ENCODE measurements at places on chromosomes 3 and 15.

DNA sequence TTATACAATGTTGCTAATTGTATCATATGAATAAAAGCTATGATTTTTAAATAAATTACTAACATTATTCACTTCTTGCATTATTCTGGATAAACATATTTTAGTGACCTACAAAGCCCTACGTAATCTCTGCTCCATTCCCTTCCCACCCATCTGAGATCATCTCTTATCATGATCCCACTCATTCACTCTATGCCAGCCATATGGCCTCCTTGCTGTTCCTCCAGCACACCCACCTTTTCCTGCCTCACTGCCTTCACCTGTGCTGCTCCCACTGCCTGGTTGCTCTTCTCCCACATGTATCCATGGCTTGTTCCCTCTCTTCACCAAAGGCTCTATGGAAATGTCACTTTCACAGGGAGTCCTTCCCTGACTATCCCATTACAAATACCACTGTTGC, 7.3 kb upstream of the USP8 start:
- DNase-seq = no peak

GRCh38 chr15:89496155-89497098, at the start of gene RHCG:
TSS of gene RHCG (minus strand) at chr15:89496583. CDS start at chr15:89496544, 39 bp downstream.
- DNase-seq = no peak

DNA sequence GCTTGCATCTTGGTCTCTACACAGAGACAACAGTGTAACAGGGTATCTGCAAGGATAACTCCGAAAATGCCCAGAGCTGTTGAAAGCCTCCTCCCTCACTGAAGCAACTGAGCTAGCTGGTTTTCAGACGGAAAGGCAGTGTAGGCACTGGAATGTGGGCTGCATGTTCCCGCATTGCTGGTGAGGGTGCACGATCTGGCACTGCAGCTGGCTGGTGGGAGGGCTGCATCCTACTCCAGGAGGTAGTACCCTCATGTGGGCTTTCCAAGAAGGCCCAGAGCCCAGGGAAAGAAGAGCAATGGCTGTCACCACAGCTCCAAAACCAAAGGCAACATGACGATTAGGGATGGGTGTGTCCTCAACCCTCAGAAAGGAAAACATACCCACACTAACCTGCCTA, 28.7 kb upstream of the RPS17 start:
- no peak for DNase-seq

DNA sequence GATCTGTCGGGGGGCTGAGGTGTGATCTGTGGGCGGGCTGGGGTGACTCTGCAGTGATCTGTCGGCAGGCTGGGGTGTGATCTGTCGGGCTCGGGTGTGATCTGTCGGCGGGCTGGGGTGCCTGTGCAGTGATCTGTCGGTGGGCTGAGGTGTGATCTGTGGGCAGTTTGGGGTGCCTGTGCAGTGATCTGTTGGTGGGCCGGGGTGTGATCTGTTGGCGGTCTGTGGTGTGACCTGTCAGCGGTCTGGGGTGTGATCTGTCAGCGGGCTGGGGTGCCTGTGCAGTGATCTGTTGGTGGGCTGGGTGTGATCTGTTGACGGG, 205.1 kb downstream of the XXYLT1 start:
- no peak for DNase-seq

GRCh38 chr3:46778101-46778500, 60.4 kb upstream of the PRSS50 start:
- no peak for DNase-seq

DNA sequence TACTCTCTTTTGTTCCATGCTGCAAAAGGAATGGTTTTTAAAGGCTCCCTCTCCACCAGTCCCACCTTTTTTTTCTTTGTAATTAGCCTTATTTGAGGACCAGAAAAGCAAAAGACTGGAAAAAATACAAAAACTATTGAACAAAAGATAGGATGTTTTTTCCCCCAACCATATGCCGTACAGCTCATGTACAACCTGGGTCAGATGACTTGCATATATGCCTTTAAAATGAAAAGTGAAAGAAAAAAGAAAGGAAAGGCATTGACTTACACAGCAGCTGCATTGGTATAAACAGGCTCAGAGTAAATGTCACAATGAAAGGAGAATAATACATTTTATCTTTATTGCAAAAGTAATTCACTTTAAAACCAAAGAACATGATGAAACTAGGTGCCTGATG, 69.5 kb upstream of the CMC1 start:
- DNase-seq = no peak

- no peak for DNase-seq
Measured at GRCh38 chr15:74319596-74320351, 47.7 kb downstream of the CYP11A1 start.

GRCh38 chr15:83570756-83571155, 83.2 kb upstream of the ADAMTSL3 start:
- no peak for DNase-seq

- no peak for DNase-seq
Measured at GRCh38 chr3:10006048-10006761, 19.6 kb upstream of the EMC3 start.

GRCh38 chr3:149810846-149811245, 2.2 kb upstream of the RNF13 start:
- no peak for DNase-seq

GRCh38 chr3:9781551-9781950, 10.7 kb downstream of the TADA3 start:
- DNase-seq = no peak

- DNase-seq = no peak
Measured at GRCh38 chr15:40115670-40116093, 7.0 kb upstream of the BMF start.

DNA sequence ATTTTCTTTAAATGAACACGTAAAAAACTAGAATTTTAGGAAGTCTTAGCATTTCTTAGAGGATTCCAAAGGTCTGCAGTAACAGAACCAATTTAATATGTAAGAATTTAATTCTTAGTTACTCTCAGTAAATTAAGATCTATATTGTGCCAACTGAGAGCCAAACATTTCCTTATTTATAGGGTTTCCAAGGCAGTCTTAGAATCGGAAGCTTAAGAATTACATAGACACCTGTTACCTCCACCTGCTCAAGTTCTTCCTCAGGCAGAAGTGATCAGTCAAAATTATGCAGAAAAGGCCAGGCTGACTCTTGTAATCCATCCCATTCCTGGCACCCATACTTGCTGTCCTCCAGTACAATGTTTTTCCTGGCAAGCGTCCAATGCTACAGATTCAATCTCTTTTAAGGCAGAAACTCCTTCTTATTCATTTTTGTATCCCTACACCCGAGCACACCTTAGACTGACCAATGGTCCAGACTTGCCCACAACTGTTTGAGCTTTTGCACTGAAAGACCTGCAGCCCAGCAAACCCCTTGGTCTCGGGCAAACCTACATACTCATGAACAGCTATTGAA, 64.3 kb downstream of the NCEH1 start:
- no peak for DNase-seq

- DNase-seq = no peak
Measured at GRCh38 chr3:160210799-160211221, 14.4 kb upstream of the C3orf80 start.

DNA sequence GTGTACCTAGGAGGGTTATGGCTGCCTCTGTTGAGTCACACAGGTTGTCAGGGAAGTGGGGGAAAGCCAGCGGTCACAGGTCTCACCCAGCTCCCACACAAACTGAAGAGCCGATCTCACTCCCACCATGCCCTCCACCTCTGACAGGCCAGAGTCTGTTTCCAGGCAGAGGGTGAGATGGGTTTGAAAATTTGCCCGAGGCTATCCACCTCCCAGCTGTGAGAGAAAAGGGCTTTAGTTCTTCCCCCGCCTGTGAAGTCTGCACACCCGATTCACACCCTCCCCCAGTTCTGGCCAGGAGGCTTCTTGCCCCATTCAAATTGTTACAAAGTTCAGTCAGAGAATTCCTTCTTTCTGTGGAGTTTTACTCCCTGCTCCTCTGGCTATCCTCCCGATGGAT, 446.9 kb downstream of the EDEM1 start:
- DNase-seq = no peak

GRCh38 chr3:42288385-42288784, 22.4 kb upstream of the CCK start:
- no peak for DNase-seq

DNA sequence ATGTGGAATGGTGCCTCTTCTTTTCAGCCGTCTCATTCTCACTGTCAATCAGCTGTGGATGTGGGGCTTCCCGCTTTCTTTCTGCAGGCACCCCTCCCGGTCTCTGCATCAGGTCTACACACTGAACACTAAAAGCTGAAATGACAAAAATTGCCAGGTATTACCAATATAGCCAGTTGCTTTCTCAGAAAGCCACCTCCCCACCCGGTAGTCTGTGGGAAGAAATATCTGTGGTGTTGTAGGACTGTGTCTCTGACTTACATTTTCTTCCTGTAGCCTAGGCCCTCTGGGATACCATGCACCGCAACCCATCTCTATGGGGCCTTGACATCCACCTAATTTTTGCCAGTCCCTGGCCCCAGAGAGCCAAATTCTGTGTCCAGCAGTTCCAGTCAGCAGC, 19.2 kb upstream of the EPHB1 start:
- no peak for DNase-seq

GRCh38 chr3:179801263-179801662, 148.4 kb downstream of the USP13 start:
- DNase-seq = no peak

DNA sequence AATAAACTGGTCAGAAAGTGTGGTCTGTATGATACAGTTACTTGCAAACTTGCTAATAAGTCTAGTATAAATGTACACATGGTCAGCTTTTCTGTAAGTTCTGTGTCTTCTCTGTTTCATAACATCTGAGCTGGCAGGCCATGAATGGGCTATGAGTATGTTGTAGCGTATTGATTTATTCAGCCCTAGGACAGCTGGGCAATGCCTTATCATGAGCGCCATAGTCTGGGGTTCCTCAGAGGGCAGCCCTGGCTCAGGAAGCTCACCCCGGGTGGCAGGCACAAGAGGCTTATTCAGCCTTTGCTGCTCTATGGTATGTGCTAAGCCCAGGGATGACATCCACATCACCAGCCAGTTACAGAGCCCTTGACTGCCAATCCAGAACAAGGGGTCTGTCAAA, 50.7 kb upstream of the CCR2 start:
- DNase-seq = no peak

GRCh38 chr3:46360907-46361306, 7.0 kb downstream of the CCR2 start:
- no peak for DNase-seq

DNA sequence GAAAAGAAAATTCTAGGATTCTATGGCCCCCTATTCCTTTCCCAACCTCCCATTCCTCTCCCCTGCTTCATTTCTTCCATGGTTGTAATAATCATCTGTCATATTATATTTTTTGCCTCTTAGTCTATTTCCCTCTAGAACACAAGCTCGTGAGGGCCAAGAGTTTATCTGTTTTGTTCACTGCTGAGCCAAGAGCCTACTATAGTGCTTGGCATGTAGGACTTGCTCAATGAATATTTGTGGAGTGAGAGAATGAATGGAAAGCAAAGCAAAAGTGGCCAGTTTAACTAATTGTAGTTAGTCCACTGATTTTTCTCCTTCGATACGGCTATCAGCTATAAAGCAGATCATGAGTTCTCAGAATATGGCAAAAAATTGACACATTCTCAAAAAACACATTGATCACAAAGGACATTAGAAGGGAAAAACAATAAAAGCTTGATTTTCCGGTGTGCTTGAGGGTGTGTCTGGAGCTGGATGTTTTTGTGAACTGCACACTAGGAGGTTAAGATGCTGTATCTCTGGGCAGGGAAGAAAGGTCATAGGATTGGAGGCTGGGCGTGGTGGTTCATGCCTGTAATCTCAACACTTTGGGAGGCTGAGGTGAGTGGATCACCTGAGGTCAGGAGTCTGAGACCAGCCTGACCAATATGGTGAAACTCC, 25.0 kb upstream of the CTSH start:
- no peak for DNase-seq
